ENCODE measurements at places on chromosomes 4 and X. TPM values are rescaled to one million over a fixed set of nuclear protein-coding genes. Genes with fewer than 3 reads are reported as not detected.

GRCh38 chr4:24800325-24800895 is 5.0 kb downstream of the SOD3 start:
- H3K27me3 ChIP-seq = peaks cover 14% of the 10 kb centered on the region
- H3K4me3 ChIP-seq = no peak overlapping the region
- no peak for DNase-seq
- no peak overlapping the region for H3K27ac ChIP-seq
- no peaks in the 10 kb centered on the region for H3K36me3 ChIP-seq
- peaks cover 2% of the 10 kb centered on the region for H3K4me1 ChIP-seq

- DNase-seq = no peak
- H3K27ac ChIP-seq = no peak overlapping the region
- H3K36me3 ChIP-seq = no peaks in the 10 kb centered on the region
- no peaks in the 10 kb centered on the region for H3K4me1 ChIP-seq
Measured at GRCh38 chrX:6120329-6120728, 108.3 kb downstream of the NLGN4X start.

DNA sequence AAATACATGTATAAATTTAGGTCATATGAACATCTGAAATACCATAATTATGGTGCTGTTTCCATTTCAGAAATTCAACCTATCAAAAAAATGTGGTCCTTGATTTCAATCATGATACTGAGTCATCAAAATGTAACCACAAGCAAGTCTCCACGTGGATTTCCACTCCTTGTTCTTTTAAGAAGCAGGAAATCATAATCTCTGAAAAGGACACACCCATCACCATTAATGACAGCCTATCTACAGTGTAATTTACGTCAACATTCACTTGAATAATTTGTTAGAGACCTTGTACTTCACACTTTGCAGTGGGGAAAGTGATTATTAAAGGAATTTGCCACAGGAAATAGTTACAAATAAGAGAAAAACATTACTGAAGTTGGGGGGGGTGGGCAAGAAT is 17.7 kb upstream of the SLC7A11 start:
- H3K27me3 ChIP-seq = no peaks in the 10 kb centered on the region
- no peak for DNase-seq
- H3K27ac ChIP-seq = no peak overlapping the region

GRCh38 chrX:21056622-21057021 is 317.6 kb upstream of the CNKSR2 start:
- no peak for DNase-seq
- H3K27me3 ChIP-seq = peaks cover 2% of the 10 kb centered on the region
- no peaks in the 10 kb centered on the region for H3K36me3 ChIP-seq
- H3K4me3 ChIP-seq = no peak overlapping the region
- H3K4me1 ChIP-seq = no peaks in the 10 kb centered on the region

GRCh38 chr4:72375073-72375736 is 193.8 kb downstream of the ADAMTS3 start:
- H3K27me3 ChIP-seq = no peaks in the 10 kb centered on the region
- H3K4me3 ChIP-seq = no peak overlapping the region
- H3K4me1 ChIP-seq = no peaks in the 10 kb centered on the region
- H3K27ac ChIP-seq = no peak overlapping the region

- no peaks in the 10 kb centered on the region for H3K4me1 ChIP-seq
- no peak overlapping the region for H3K4me3 ChIP-seq
- DNase-seq = no peak
- no peaks in the 10 kb centered on the region for H3K36me3 ChIP-seq
- no peak overlapping the region for H3K27ac ChIP-seq
Measured at GRCh38 chr4:158625544-158625943, 46.1 kb downstream of the C4orf46 start.

GRCh38 chrX:48153769-48154168 is 23.3 kb downstream of the SPACA5B start:
- peaks cover 8% of the 10 kb centered on the region for H3K27me3 ChIP-seq
- H3K36me3 ChIP-seq = no peaks in the 10 kb centered on the region
- H3K27ac ChIP-seq = no peak overlapping the region
- no peak overlapping the region for H3K4me3 ChIP-seq
- DNase-seq = no peak
- no peaks in the 10 kb centered on the region for H3K4me1 ChIP-seq

- H3K4me3 ChIP-seq = no peak overlapping the region
- no peaks in the 10 kb centered on the region for H3K4me1 ChIP-seq
- H3K36me3 ChIP-seq = no peaks in the 10 kb centered on the region
- H3K27ac ChIP-seq = no peak overlapping the region
- peaks cover 3% of the 10 kb centered on the region for H3K27me3 ChIP-seq
Measured at GRCh38 chrX:71215338-71215912, 7.6 kb upstream of the GJB1 start.

- no peak overlapping the region for H3K27ac ChIP-seq
- H3K4me3 ChIP-seq = no peak overlapping the region
- DNase-seq = peak; percentile 2
- no peaks in the 10 kb centered on the region for H3K36me3 ChIP-seq
Measured at GRCh38 chrX:128807367-128807766, 715.9 kb downstream of the SMARCA1 start.

- H3K4me1 ChIP-seq = peaks cover 28% of the 10 kb centered on the region
- peaks cover 27% of the 10 kb centered on the region for H3K27me3 ChIP-seq
- no peak overlapping the region for H3K27ac ChIP-seq
- peak overlapping the region; percentile 26 for H3K4me3 ChIP-seq
- no peaks in the 10 kb centered on the region for H3K36me3 ChIP-seq
- no peak for DNase-seq
Measured at GRCh38 chr4:174211622-174212044, 71.8 kb downstream of the FBXO8 start.

GRCh38 chrX:76555816-76556215 is 128.3 kb downstream of the MAGEE1 start:
- H3K36me3 ChIP-seq = no peaks in the 10 kb centered on the region
- H3K27me3 ChIP-seq = no peaks in the 10 kb centered on the region
- no peak for DNase-seq
- H3K27ac ChIP-seq = no peak overlapping the region
- H3K4me3 ChIP-seq = no peak overlapping the region
- H3K4me1 ChIP-seq = no peaks in the 10 kb centered on the region

GRCh38 chrX:57596516-57596915 is 4.7 kb downstream of the ZXDB start:
- no peak overlapping the region for H3K27ac ChIP-seq
- DNase-seq = no peak
- peaks cover 33% of the 10 kb centered on the region for H3K4me1 ChIP-seq
- H3K4me3 ChIP-seq = peak overlapping the region; percentile 54
- no peaks in the 10 kb centered on the region for H3K36me3 ChIP-seq

GRCh38 chr4:175373031-175373430 is 439.0 kb downstream of the GPM6A start:
- no peaks in the 10 kb centered on the region for H3K4me1 ChIP-seq
- no peaks in the 10 kb centered on the region for H3K27me3 ChIP-seq
- no peak overlapping the region for H3K4me3 ChIP-seq
- H3K36me3 ChIP-seq = no peaks in the 10 kb centered on the region
- no peak overlapping the region for H3K27ac ChIP-seq

- DNase-seq = no peak
- H3K4me3 ChIP-seq = no peak overlapping the region
- no peaks in the 10 kb centered on the region for H3K36me3 ChIP-seq
- no peak overlapping the region for H3K27ac ChIP-seq
Measured at GRCh38 chr4:7910952-7911578, 28.6 kb downstream of the AFAP1 start.

DNA sequence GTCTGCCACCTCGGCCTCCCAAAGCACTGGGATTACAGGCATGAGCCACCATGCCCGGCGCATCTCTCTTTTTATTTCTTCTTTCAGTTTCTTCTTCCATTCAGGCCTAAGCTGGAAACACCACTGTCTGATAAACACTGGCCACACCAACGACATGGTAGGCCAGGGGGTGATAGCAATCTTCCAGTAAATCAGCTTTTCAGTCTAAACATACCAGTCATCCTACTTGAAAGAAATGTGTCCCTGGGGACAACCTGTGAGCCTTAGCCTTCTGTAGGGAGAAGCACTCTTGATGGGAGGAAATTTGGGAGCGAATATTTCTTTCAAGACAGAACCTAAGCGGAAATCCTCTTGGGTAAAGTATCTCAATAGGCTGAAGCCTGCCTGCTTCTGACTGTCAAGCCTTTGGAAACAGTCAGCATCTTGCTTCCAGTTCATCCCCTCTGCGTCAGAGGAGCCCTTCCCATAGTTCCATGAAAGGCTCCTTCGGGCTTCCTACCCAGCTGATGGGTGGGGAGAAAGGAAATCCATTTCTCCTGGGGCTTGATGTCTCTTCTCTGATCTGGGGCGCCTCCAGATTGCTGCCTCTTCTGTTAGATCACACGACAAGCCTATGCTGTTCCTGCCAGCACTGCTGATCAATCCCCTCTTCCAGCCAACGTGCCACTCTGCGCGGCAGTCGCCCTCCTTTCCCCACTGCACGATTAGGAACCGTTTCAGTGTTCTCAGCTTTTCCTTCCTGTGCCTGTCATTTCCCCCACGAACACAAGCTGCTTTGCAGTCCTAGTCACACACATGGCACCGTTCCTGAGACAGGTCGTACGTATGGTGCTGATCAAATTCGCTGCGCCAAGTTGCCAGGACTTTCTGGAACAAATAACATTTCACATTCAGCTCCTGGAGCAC is 49.5 kb upstream of the CBR4 start:
- H3K27ac ChIP-seq = no peak overlapping the region
- no peaks in the 10 kb centered on the region for H3K36me3 ChIP-seq
- peaks cover 8% of the 10 kb centered on the region for H3K4me1 ChIP-seq
- peaks cover 3% of the 10 kb centered on the region for H3K27me3 ChIP-seq
- DNase-seq = no peak

DNA sequence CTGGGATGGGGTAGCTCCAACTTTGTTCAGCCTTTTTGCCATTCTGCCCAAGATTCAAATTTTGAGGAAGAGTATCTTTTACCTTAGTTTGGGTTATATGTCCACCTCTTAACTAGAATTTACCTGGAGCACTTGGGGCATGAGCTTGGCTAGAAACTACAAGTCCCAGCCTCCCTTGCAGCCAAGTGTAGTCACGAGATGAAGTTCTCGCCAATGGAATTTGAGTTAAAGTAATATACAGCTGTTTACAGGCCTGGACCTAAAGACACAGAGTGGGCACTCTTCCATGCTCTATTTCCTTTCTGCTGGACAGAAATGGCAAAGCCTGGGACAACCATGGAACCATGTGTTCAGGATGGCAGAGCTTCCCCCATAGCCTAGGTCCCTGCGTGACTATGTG is 233.6 kb upstream of the GATB start:
- H3K27me3 ChIP-seq = no peaks in the 10 kb centered on the region
- no peak overlapping the region for H3K4me3 ChIP-seq
- no peak overlapping the region for H3K27ac ChIP-seq

GRCh38 chrX:97046867-97047266 is 163.2 kb downstream of the RPA4 start:
- no peaks in the 10 kb centered on the region for H3K4me1 ChIP-seq
- no peak for DNase-seq
- H3K4me3 ChIP-seq = no peak overlapping the region
- no peaks in the 10 kb centered on the region for H3K36me3 ChIP-seq

DNA sequence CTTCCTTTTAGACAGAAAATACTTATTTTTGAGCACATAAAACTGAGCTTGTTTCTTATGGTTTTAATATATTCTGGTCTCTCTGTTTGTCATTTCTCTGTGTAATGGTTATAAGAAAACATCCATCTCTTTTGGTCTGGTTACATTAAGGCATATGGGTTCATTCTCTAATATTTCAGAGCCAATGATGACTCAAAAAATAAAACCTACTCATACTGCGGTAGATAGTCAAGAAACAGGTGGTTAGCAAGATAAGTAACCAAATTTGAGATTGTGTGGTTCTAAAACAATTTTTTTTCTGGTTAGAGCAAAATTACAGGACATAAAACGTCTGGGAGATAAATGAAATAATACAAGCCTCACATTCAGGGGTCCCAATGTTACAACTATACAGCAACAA is 654.5 kb downstream of the STIM2 start:
- H3K27ac ChIP-seq = no peak overlapping the region
- H3K36me3 ChIP-seq = no peaks in the 10 kb centered on the region
- peaks cover 2% of the 10 kb centered on the region for H3K27me3 ChIP-seq

GRCh38 chr4:53713296-53713695 is 122.0 kb upstream of the LNX1 start:
- H3K27ac ChIP-seq = no peak overlapping the region
- no peaks in the 10 kb centered on the region for H3K27me3 ChIP-seq
- H3K4me3 ChIP-seq = no peak overlapping the region
- no peaks in the 10 kb centered on the region for H3K4me1 ChIP-seq
- no peaks in the 10 kb centered on the region for H3K36me3 ChIP-seq

USP17L11 gene
- not detected for polyA plus RNA-seq

PRR32 gene
- not detected for polyA plus RNA-seq

TMEM271 gene
- polyA plus RNA-seq = not detected

GPR173 gene
- polyA plus RNA-seq = not detected

UGT2A1 gene
- polyA plus RNA-seq = not detected

DRP2 gene
- polyA plus RNA-seq = 0.20 TPM

ANKRD50 gene
- not detected for polyA plus RNA-seq

EGFL6 gene
- not detected for polyA plus RNA-seq

GPRIN3 gene
- polyA plus RNA-seq = 7.3 TPM
